ENCODE measurements at places on chromosomes 12 and 14. TPM values are rescaled to one million over a fixed set of nuclear protein-coding genes. Genes with fewer than 3 reads are reported as not detected.

ERBB3 gene
- 49.2 TPM for total RNA-seq

ITGB7 gene
- total RNA-seq: 1.4 TPM

HELB gene
- 10.2 TPM for total RNA-seq

FAM181A gene
- total RNA-seq: not detected

TBX5 gene
- total RNA-seq: 0.21 TPM

BLOC1S1 gene
- total RNA-seq: 95.1 TPM

Measured in WTC11 (cell line).